T-helper 1 cell (primary cell): ENCODE measurements at places on chromosomes 5 and 9.

GRCh38 chr5:176619203-176619568 is 9.2 kb upstream of the GPRIN1 start:
- peak; percentile 67 for DNase-seq

DNA sequence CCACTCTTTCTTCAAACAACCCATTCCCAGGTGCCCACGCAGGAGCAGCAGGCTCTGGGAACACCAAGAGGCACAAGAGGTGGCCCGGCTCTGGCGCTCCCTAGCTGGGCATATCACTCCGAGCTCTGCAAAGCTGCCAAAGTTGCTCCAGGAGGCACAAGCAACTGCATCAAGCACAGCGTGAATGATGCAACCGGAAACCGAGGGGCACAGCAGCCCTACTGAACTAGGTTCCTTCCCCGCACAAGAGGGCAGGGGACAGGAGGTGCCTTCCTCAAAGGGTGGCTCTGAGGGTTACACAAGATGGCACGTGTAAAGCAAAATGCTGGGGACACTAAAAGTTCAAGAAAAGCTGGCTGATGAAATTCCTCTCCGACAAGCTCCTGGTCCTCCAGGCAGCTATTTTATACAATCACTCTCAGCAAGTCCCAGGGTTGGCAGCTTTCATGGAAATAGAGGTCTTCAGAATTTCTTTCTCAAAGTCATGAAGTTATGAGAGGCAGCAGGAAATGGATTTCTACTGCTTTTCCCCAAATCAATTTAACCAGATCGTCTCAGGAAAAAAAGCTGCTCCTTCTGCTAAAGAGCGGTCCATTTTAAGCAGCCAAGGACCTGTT is 22.9 kb downstream of the PSMB7 start:
- no peak for DNase-seq

DNA sequence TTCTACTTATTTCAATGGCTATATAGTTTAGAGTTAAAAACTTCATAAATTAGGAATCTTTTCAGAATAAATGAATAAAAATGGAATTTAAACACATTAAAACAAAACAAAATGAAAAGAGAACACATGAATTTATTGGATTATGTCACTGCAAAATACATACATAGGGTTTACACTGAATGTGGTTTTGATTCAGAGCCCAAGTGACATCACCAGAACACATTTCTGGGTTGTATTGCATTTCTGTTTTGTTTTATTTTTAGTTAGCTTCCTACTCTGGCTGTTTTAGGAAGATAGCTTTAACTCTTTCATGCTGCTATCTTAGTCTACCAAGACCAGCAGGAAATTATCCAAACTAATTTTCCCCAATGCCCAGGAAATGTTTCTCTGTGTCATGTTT is 1935.0 kb downstream of the EFNA5 start:
- DNase-seq, result no peak

DNA sequence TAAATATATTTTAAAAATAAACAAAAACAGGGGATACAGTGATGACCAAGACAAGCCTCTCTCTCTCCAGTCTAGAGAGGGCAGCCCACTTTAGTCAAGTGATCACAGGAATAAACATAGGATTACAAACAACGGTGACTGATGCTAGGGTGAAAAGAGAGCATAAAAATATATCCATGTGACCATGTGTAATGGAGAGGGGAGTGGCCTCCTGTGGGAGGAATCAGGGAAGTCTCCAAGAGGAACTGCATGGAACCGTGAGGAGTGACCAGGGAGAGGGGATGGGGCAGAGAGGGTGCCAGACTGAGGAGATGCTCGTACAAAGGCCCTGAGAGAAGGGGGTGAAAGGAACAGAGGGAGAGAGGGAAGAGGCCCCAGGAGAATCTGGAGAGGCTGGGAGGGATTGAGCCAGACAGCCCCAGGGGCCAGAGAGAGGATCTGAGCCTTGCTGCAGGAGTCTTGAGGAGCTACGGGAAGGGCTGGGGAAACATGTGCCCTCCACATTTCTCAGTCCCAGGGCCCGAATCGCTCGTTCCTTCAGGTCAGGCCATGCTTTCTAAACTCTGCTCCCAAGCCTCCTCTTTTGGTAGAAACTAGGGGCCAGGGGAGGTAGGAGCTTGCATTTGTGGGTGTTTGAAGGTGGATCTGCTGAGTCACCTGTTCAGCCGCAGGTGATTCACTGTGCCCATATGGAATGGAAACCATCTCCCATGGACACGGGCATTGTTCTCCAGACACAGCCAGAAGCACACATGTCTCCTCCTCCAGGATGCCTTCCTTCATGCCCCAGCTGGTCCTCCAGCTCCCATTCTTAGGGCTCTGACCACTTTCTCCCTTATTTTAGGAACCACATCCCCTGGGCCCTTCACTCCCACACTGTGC is 63.8 kb downstream of the PAX5 start:
- DNase-seq, result no peak

DNA sequence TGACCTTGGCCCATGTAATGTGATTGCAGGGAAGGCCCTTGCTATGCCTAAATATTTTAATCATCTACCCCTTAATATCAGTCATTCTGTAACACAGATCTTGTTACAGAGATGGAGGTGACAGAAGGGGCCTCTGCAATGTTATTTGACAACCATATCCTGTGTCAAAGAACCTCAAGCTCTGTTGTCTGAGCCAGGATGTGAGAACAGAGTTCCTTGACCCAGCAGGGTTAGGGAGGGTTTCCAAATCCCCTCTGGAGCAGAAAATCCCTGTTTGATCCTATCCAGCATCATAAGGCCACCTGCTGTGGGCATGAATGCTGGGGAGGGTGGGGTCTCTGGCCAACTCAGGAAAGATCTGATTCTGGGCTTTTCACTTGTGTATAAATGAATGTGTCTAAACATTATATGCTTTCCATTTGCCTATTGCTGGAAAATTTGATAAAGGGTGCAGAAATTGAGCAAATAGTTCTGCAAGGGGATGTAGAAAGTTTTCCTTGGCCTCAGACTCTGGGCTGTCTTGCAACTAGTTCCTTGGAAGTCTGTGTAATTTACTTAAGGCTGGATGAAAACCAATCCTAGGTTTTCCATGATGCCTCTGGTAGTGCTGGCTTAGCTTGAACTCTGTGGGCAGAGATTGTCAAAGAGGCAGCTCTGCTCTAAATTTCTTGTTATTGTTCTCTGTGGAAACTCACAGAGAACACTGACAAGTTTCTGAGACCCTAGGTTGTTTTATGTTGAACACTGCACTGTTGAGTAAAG is 71.0 kb downstream of the PGM5 start:
- no peak for DNase-seq

- DNase-seq, result no peak
These were observed 224.8 kb downstream of the ENC1 start for GRCh38 chr5:74415695-74416102.

DNA sequence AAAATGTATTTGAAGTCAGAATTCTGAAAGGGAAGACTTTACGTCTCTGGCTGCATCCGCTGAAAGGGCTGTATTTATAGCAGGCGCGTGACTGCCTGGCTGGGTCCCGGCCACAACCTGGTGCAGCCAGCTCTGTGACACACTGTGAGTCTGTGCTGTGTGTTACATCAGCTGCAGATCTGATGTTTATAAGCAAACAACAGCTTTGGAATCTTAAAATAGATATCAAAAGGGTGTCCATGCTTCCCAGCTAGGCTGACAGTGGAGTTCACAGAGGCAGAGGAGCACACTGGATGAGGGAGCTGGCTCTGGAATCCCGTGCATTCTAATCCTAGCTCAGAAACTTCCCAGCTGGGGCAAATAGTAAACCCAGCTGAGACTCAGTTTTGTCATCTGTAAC is 433.4 kb upstream of the BRINP1 start:
- DNase-seq, result no peak

GRCh38 chr5:171263181-171263580 is 45.9 kb upstream of the TLX3 start:
- DNase-seq, result no peak

GRCh38 chr5:31614151-31615020 is 24.5 kb upstream of the PDZD2 start:
- no peak for DNase-seq

DNA sequence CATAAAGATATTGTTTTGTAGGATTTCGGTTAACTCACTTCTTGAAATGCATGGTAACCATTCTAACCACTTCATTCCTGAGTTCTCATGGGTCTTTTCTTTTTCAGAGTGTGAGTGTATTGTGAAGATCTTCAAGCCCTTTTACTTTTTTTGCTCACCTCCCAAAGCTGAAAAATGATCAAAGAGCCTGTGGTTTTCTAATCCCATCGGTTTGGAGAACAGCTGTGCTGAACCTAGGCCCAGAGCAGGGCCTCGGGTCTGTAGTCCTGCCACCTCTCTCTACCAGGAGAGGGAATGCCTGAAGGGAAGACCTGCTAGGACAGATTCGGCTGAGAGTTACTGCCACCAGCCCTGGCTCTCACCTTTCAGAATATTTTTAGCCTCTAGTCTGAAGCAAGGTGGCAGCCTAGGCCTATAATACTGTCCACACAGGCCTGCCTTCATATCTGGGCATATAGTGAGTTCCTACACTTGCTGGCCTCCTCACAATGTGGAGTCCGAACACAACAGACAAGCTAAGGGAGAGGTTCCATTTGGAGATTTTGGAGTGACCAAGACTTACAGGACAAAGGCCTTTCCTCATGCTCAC is 13.8 kb downstream of the RGMB start:
- no peak for DNase-seq

- peak; percentile 14 for DNase-seq
These were observed 71.8 kb upstream of the MAMDC2 start for GRCh38 chr9:69971643-69972449.

- no peak for DNase-seq
These were observed 140.0 kb downstream of the PBX3 start for GRCh38 chr9:125887172-125887571.

- DNase-seq, result no peak
These were observed 24.3 kb upstream of the PTGES start for GRCh38 chr9:129776938-129777768.

- DNase-seq, result no peak
These were observed 58.3 kb upstream of the ANKRD33B start for GRCh38 chr5:10505517-10506095.

DNA sequence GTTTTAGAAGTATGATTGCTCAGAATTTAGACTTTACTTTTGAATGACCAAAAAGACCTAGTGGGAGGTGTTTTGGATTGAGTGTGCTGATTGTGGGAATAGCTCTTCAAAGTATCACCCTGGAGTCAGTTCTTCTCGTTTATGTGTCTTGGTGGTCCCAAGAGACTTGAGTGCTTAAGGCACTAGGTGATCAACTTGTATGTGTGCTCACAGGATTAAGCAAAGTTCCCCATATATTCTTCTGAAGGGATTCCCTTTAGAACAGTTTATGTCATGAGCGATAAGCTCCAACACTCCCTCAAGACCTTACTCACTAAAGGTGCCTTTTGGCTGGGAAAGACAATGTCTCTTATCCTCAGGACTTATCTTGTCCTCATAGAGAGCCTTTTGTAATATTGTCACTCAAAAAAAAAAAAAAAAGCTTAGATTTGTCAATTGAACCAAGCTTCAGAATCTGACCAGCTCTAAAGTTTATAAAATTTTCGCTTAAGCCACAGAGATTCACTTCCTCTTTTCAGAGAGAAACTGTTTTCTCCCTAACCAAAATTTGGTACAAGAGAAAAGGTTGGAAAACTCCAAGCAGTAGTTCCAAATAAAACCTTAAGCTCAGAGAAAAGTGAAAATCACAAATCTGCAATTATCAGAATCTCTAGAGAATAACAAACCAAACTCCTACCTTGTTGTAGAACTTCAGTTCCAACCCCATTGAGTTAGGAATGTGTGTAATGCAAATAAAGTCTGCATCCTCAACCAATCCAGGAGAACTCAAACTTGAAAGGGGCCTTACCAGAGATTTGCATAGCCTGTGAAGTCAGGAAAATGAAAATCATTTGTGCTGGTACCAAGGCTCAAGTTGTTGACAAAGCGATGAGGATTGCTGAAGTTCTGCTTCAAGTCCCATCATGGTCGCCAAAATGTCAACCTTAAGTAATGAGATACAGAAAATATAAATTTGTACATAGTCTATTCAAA is 40.0 kb upstream of the PDZD2 start:
- DNase-seq, result no peak

GRCh38 chr5:158163451-158164295 is 304.7 kb upstream of the CLINT1 start:
- DNase-seq, result no peak

GRCh38 chr5:111425205-111425604 is 87.1 kb downstream of the STARD4 start:
- no peak for DNase-seq

GRCh38 chr5:132389051-132389331 is 19.5 kb downstream of the SLC22A5 start:
- DNase-seq, result no peak

- DNase-seq, result no peak
These were observed 571.2 kb upstream of the ZNF462 start for GRCh38 chr9:106291786-106292185.

- DNase-seq, result no peak
These were observed 31.4 kb upstream of the LPCAT1 start for GRCh38 chr5:1555011-1555807.

- no peak for DNase-seq
These were observed 104.6 kb downstream of the MVB12B start for GRCh38 chr9:126431077-126431742.

DNA sequence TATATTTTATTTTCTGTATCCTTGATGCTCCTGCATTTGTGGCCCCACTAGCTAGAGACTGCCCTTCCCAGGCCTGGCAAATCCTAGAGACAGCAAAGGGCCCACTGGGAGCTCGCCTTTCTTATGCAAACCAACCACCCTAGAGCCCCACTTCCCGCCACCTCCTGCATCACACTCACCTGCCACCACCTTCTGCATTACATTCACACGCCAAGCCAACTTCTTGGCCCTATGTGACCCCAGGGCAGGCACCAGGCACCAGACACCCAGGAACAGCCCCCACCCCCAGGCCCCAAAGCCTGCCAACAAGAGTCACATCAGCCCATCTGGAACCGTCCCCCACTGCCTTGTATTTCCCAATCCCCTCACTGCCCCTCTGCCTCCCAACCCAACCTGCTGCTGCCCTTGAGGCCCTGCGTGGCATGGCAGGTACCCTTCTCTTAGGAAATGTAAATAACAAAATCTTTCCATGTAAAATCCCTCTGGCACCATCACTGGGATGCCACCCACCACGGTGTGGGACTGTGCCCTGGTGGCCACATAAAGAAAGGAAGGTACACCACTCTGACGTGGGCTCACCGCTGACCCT is 22.0 kb downstream of the ROR2 start:
- no peak for DNase-seq

- no peak for DNase-seq
These were observed 187.1 kb upstream of the SPEF2 start for GRCh38 chr5:35430381-35431162.

DNA sequence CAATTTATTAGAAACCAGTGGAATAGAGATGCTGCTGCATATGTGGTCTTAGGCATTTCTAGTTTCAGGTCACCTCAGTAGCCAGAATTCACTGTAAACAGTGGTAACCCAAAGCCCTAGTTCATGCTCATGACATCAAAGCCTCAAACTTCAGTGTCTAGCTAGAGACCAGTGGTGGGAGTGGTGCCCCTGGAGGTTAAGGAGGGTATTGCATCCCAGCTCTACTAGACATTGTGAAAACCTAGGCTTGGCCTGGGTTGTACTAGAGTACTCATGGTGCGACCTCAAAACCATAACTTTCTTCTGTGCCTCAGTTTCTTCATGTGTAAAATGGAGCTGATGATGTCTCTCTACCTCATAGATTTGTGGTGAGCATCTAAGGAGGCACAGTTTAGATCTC is 18.8 kb downstream of the COL5A1 start:
- no peak for DNase-seq
